ENCODE measurements at places on chromosomes 5 and 9.

DNA sequence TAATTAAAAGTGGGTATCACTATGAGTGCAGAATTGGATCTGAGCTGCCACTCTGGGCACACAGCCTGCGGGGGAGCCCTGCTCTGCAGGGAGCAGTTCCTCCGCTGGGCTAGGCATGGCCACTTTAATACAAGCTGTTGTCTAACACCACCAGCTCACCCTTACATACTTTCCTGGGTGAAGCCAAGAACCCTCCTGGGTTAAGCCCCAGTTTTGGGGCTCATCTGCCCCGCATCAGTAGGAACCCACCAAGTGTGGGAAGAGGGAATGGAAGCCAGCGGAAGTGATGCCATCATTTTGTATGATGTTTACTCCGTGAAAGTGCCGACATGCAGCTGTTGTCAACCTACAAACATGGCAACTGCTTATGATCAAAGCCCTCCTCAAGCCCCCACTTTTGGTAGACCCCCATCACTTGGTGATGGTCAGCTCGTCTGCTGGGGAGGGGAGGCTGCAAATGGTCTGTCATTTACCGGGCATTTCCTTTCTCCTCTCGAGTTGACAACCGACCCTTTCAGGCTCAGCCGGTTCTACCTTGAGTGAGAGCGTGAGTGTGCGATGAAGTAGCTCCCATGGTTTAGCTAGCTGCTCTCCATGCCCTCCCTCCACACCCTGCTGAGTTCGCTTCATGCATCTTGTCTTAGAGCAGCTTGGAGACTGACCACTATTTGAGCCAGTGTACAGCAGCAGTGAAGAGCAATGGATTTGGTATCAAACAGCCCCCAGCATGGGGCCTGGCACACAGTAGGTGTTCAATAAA lies 95.3 kb upstream of the IER5L start:
- no peak for DNase-seq

DNA sequence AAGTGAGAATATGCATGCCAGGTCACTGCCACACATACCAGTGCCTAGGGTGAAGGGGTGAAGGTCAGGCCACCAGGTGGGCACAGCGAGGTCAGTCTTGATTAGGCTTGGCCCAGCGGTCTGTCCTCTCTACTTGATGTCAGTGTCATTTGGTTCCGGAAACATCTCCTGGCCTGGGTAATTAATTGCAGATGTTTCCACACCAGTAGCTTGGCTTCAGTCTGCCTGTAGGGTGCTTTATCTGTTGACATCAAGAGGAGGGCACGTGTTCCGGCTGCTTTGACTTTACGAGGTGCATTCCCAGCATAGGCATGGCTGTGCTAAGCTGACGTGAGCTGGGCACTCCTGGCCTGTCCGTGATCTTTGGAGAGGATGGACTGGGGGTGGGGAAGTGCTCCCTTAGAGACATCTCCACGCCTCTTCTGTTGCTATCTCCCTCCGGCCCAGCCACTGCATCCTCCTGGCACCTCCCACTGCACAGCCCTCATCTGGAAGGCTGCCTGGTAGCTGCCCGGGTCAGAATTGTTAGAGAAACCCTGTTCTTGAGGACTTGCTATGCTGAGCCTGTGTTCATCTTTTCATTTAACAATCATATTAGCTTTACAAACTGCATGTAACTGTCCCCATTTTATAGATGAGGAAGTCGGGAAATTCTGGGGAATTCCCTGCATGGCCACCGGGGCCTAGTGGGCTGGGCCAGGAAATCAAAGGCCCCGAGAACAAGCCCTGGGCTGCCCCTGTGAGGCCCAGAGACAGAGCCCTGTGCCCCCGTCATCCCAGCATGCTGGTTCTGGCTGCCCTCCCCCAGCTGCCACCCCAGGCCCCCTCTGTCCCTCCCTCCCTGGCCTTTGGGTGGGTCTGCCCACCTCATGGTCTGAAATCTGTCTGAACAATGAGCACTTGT lies 29.1 kb downstream of the JADE2 start:
- no peak for DNase-seq

DNA sequence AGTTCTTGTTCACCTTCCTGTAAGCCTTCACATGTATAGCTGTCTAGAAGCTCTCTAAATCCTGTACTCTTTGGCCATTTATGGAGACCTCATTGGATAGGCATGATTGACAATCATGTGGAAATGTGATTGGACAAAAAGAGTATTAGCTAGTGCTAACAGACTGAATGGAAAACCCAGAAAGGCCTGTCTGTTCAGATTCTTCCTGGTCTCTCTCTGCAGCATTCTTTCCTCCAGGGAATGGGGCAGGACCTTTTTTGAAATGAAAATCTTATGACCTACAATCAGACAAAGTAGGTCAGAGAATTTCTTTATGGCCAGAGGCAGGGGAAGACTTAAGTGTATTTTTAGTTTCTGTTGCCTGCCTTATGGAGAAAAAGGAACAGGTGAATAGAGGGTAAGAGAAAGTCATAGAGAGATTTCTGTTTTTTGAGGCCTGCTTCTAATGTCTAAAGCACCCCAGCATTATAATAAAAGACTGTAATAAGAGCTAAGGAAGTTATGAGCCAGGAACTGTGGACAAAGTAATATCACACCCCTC lies 152.4 kb upstream of the CCDC152 start:
- no peak for DNase-seq

GRCh38 chr5:154541553-154541952 lies 63.5 kb upstream of the HAND1 start:
- DNase-seq = no peak

- no peak for DNase-seq
Observed at GRCh38 chr9:121599872-121600585, 51.4 kb upstream of the DAB2IP start.

DNA sequence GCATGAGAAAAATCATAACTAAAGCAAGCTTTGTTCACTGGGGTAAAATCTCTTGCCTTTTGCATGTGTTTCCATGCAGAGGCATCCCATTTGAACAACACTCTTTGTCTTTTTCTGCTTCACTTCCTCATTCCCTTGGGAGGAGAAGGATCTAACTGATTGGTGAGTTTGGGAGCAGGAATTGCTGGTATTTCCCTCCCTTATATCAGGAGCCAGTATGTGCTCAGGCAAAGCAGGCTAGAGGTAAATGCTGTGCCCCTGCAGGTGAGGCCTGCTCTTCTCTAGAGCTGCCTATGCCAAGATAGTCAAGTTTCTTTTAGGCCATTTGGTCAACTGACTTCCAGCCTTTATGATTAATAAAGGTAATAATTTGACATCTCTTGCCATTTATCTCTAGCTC lies 179.9 kb downstream of the COX7C start:
- no peak for DNase-seq

DNA sequence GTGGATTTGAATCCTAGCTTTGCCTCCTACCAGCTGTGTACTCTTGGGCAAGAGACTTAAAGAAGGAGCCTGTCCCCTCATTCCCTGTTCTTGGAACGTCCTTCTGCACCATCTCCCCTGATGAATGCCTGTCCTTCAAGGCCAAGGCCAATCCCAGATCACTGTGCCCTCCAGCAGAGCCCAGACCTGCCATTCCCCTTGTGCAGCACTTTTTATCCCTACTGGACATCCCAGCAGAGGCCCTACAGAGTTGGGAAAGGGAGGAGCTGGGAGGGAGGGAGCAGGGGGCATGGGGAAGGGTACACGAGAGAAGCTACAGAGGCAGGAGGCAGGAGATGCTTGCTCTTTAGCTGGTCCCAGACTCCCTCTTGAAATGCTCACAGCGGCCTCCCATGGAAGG lies 223.9 kb downstream of the PBX3 start:
- DNase-seq = no peak

DNA sequence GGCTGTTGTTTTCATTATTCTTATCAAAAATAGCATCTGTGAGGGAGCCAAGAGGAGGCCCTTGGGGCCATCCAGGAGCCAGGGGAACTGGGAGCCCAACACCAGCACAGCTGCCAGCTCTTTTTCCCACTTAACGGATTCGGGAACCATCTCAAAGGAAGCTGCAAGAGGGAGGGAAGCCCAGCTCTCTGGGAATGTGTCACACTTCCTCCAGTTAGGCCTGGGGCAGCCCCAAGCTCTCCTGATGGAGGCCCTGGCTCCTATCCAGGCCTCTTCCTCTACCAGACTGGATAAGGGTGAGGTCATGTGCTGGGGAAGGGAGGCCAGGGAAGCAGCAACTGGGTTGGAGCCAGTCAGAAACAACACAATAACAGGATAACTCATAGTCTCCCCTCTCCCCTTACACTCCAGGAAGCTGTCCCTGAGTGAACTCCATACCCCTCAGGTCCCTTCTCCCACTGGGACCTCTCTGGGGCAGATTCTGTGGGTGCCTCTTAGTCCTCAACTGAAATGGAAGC lies 12.7 kb downstream of the CSF2 start:
- DNase-seq = no peak

DNA sequence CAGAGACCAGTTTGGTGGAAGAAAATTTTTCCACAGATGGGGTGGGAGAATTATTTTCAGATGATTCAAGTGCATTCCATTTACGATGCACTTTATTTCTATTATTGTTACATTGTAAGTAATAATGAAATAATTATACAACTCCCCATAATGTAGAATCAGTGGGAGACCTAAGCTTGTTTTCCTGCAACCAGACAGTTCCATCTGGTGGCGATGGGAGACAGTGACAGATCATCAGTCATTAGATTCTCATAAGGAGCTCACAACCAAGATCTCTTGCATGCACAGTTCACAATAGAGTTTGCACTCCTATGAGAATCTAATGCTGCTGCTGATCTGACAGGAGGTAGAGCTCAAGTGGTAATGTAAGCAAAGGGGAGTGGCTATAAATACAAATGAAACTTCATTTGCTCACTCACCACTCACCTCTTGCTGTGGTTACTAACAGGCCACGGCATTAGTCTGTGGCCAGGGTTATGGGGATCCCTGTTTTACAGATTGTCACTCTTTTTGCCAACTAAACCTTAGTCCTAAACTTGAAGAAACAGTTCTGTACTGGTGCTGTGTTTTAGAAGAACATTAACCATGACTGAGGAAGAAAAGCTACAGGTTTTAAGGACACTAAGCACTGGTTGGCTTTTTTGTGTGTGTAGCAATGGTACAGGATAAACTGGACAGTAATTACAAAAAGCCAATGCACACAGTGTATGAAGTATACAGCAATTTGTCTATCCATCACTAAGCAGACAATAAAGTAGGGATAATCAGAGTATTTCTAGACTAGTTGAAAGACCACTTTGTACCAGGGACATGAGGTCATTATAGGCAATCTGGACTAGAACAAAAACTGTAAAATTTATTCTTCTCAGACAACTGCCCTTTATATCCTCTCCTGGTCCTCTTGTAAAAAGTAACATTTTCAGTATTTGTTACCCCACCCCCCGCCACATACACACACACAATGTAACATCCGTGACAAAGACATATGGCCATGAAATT lies 9.9 kb downstream of the TMEM232 start:
- no peak for DNase-seq

DNA sequence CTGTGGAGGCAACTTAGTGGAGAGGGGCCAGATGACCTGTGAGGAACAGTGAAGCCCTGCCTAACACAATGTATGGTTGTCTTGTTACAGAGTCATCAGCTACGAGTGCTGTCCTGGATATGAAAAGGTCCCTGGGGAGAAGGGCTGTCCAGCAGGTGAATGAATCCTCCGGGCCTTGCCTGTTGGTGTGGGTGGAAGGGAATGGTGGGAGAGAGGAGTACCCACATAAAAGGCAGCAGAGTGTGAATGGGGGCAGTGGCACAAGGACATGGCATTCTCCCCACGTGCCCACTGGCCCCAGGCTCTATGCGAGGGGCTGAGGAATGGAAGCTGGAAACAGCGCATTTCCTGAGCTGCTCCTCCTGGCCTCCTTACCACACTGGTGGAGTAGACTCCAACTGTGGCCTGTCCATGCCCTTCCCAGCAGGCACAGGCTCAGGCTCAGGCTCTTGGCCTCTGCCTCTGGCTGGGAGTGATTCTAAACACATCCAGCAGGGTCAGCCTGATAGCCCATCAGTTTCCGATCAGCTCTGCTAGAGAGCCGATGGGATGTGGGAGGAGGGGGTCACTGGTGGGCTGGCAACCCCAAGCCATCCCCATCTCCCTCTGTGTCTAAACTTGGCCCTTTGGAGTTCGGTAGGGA lies 15.3 kb downstream of the TGFBI start:
- no peak for DNase-seq
